ENCODE measurements at places on chromosomes 4 and X.

GRCh38 chr4:11548597-11549082, 119.9 kb upstream of the HS3ST1 start:
- DNase-seq, result no peak

- no peak for DNase-seq
Measured at GRCh38 chr4:84632092-84632491, 49.2 kb downstream of the CDS1 start.

DNA sequence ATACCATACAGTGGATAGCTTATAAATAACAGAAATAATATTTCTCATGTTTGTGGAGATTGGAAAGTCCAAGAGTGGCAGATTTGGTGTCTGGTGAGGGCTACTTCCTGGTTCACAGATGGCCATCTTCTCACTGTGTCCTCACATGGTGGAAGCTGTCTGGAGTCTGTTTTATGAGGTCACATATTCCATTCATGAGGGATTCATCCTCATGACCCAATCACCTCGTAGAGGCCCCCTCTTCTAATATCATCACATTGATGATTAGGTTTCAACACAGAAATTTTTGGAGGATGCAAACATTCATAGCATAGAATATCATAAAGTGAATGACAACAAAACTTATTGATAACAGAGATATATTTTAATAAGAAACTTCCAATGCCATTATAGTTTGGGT, 568.0 kb downstream of the STIM2 start:
- DNase-seq, result no peak

GRCh38 chr4:120839334-120839973, 83.1 kb downstream of the PRDM5 start:
- no peak for DNase-seq

DNA sequence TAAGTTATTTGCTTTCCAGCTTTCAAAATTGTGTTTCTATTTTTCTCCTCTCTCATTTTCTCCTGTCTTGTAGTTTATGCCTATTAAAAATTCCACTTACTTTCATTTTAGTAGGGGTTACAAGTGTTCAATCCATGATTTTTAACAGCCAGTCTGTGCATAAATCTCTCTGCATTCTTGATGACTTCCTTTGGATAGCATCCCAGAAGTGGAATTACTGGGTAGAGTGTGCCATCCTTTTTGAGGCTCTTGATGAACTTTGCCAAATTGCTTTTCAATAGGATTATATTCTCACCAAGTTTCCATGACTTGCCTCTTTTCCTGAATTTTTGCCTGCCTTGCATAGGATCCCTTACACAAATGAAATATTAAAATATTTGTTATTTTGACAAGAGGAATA, 58.5 kb downstream of the DIPK2B start:
- DNase-seq, result no peak

GRCh38 chrX:63708801-63709200, 76.2 kb downstream of the ARHGEF9 start:
- DNase-seq, result no peak

GRCh38 chr4:8773124-8773931, 98.3 kb downstream of the HMX1 start:
- DNase-seq, result no peak

DNA sequence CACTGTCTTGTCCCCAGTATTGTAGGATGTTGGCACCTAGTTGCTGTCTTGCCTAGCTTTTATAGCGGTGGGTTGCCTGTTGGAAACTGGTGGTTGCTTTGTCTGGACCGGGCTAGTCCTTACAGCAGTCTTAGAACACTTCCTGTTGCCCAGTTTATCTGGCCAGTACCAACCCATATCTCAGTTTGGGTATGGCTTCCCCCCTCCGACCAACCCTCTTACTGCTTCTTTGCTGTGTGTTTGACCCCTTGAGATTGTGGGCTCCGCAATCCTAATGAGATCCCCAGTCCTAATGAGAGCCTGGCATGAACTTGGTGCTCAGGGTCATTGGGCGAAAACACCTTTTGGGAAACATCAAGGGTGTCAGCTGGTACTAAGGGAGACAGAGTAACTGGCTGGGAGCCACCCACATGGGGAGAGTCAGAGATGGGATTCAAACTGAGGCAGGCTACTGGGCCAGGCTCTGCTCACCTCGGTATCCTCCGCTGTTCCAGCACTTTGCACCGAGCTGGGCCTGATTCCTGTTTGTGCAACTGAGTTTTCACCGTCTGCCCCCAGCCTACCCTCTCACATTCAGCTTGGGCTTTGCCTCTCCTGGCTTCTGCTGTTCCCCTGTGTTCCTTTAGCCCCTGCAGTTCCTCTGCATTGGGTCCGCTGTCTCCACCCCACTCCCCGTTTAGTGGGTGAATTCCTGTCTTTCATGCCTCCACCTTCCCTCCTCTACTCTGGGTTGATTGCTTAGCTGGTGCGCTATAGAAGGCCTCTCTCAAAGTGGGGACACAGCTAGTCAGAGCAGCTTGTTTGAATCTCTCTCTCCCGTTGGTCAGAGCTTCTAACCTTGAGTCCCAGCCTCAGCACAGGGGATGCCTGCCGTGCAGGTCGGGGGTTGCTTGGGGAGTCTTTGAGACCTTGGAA, 1.6 kb downstream of the TBC1D14 start:
- no peak for DNase-seq

DNA sequence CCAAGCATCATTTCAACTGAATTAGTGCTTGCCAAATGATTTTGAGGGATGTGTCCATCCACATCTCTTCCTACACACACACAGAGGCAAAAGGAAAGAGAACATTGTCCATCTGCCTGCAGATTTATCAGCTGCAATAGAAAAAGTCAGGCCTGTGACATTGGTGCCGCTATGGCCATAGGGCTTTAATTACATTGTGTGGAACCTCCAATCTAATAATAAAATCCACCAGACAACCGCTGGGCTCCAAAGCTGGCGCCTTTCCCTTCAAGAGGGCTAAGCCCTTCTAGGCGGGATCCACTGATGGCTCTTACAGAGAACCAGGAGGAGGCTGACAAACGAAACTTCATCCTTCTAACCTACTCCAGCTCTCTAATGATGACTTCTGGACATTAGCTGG, 60.6 kb downstream of the PHOX2B start:
- DNase-seq, result no peak

GRCh38 chr4:1862055-1862911, 6.3 kb upstream of the LETM1 start:
- no peak for DNase-seq

DNA sequence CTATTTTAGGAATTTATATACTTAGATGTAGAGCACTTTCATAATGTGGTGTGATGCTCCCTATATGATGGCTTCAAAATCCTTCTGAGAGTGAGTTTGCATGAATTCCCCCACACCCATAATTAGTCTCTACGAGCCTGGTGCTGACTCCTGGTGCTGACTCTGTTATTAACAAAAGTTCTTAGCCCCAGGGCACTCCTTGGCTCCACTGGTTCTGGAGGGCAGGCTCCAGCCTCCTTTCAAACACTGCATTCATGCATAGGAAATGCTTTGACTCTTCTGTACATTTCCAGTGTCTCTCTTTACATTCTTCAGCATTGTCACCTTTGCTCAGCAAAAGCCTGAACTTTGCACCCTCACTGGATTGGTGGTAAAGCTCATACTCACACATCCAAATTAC, 64.0 kb downstream of the LNX1 start:
- no peak for DNase-seq

DNA sequence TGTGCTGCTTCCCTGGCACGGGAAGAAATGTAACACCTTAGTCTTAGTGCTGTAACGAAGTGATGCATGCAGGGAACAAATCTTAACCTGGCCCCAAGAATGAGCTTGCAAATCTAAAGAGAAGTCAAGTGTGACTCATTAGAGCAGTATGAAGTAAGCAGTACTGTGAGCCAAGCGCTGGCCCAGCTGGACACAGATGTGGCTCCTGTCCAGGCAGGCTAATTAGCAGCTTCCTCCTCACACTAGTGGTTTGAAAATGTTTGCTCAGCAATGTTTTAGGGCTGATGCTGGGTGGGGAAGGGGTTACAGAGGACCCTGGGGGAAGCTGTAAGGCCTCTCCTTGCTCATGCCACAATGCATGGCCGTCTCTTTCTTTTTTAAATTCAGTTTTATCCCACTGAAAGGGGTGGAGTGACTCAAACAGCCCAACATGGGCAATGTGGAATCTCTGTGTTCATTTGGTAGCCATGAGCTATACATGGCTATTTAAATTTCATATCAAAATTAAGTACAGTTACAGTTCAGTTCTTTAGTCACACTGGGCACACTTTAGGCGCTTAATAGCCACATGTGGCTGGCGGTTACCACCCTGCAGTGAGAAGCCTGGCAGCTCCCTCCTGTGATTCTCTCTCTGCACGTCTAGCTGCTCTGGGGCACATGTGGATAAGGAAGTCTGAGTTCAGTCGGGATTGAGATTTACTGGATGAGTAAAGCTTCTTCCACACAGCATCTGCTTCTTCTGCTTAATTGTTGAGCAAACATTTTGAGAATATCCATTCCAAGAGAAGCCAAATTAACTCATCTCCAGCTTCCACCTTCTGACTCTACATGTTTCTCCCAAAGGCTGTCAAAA, 48.8 kb downstream of the MAP7D2 start:
- no peak for DNase-seq

DNA sequence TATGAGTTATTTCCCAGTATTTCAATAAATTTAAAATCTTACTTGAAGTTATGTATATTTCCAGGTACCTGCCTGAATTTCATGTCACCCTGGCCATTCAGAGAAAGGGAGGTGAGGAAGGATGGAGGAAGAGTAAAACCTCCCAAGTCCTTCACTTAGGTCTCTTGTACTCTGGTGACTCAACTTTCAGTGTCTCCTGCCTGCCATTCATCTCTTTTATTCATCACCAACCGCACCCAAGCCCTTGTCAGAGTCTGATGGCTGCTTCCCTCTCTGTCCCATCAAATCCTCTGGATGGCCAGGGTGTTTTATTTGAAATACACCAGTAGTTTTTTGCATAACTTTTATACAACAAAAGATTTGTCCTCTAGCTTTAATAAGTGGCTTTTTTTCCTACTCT, 17.8 kb downstream of the TMPRSS11E start:
- no peak for DNase-seq

DNA sequence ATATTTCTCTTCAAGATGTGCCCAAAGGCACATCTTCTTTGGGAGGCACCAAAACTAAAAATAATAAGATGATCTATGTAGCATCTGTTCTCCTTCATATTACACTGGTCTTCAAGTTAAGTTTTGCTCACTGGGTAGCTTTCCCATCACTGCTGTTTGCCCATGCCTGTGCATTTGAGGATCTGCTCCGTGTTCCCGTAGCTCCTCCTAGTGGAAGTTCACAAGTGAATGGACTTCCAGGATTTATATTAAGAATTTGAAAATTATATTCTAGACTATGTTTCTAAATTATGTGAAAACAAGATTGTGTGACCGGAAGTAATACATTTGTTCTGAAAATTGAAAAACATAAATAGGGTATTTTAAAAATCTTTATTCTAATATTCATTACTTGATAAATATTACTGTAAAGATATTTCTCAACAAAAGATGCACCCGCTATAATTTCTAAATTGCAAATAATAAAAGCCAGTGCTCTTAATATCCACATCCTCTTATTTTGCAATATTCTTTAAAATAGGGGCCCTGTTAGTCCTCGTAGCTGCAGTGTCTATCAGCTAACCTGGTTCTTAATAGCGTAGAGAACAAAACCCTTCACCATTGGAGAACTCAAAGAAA, 147.7 kb downstream of the RBM46 start:
- no peak for DNase-seq

GRCh38 chr4:879729-880077, 52.4 kb downstream of the GAK start:
- peak; percentile 25 for DNase-seq

- DNase-seq, result no peak
Measured at GRCh38 chr4:144611850-144612249, 34.1 kb upstream of the HHIP start.

GRCh38 chr4:83071116-83071515, 36.1 kb downstream of the COPS4 start:
- DNase-seq, result no peak

DNA sequence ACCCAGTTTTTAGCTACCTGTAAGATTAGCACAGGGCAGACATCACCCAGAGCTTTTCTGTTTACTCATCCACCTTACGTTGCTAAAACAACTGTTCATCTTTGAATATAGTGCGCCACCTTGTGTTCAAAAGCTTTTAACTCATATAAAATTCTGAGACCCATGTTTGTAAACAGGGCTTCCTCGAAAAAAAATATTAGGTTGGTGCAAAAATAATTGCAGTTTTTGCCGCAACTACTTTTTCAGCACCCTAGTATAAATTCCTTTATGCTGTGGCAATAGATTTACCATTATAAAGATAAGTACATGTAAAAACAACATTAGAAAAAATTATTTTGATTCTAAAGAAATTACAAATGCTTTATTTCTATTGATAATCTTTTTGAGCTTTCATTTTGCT, 147.9 kb downstream of the LRBA start:
- DNase-seq, result peak; percentile 58

DNA sequence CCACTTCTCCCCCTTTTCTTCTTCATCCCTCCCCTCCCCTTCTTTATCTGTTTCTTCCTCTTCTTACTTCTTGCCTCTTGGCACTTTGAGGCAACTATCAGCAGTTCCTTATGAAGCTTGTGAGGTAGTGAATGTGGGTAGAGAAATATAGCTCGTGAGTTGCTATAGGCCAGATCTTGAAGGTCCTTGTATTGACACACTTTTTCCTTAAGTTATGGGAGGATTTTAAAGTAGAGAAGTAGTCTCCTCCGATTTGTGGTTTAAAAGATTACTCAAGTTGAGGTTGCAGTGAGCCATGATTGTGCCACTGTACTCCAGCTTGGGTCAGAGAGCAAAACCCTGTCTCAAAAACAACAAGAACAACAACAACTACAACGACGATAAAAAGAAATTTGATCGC, 3.4 kb upstream of the RRAGB start:
- DNase-seq, result no peak

- DNase-seq, result no peak
Measured at GRCh38 chr4:177573507-177573906, 131.3 kb upstream of the AGA start.

DNA sequence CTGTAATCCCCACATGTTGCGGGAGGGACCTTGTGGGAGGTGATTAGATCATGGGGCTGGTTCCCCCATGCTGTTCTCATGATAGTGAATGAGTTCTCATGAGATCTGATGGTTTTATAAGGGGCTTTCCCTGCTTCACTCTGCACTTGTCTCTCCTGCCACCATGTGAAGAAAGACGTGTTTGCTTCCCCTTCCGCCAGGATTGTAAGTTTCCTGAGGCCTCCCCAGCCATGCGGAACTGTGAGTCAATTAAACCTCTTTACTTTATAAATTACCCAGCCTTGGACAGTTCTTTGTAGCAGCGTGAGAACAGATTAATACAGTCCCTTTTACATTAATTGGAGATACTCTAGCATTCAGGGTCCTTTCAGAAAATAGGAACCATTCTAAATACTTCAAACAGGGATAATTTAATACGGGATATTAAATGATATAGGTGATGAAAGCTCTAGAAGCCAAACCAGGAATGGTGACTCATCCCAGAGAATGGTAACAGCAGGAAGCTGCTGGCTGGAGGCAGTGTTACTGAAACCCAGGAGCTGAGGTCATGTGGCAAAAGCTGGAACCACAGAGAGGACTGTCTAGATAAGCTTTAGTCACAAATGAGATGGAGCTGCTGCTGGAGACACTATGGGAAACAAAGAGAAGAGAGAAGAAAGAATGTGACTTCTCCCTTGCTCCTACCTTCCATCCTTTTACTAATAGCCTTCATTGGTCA, 57.3 kb downstream of the GSTCD start:
- no peak for DNase-seq
